ENCODE measurements at places on chromosomes 5 and 9.

DNA sequence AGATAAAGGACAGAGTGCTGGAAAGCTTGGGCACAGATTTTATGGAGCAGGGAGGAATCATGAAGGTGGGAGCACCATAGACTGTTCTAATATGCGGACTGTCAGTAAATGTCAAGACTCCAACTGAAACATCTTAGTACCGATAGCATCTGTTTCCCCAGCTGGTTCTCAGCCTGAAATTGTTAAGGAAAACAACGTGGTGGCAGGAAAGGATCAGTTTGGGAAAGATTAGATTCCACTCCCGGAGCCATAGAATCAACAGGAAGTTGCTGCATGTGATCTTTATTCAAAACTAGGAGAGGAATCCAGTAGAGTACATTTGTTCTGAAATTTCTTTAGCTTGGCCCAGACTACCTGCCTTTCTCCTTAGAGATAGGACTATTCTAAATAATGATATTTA, 559.1 kb downstream of the CSNK1G3 start:
- no peak for DNase-seq

DNA sequence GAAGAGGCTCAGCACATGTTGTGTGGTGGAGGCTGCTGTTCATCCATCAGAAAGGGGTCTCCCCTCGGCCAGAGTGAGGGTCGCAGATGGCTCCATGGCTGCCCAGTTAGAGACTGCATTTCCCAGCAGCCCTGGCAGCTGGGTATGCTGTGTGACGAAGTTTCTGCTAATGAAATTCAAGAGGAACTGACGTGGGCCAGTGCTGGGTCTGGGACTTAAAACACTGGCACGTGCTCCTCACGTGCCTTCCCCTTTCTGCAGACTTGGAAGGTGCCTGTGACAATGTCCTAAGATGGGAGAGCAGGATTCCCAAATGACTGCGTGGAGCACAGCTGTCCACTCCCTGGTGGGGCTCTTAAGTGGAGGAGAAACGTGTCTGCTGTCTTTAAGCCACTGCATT, 114.5 kb upstream of the RAPGEF1 start:
- DNase-seq: no peak

DNA sequence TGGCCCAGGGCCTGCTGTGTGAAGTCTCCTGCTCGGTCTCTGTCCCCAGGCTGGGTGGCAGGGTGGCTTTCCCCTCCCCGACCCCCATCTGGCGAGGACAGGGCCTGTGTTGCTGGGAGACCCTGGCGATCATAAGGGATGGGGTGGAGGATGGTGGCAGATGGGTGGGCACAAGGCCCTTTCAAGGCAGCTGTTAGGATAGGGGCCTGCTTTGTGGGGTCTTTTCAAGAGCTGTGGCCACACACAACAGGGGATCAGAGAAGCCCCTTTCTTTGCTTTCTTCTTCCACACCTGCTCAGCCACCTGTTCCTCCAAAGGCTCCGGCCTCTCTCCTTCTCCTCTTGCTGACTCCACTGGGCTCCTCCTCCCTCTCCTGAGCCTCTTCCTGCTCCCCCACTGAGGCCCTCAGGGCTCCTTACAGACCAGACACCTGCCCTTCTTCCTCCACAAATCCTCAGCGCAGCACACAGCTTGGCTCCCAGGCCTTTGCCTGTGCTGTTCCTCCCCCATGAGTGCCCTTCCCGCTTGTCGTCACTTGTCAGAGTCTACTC, 15.0 kb upstream of the NEURL1B start:
- DNase-seq: no peak

DNA sequence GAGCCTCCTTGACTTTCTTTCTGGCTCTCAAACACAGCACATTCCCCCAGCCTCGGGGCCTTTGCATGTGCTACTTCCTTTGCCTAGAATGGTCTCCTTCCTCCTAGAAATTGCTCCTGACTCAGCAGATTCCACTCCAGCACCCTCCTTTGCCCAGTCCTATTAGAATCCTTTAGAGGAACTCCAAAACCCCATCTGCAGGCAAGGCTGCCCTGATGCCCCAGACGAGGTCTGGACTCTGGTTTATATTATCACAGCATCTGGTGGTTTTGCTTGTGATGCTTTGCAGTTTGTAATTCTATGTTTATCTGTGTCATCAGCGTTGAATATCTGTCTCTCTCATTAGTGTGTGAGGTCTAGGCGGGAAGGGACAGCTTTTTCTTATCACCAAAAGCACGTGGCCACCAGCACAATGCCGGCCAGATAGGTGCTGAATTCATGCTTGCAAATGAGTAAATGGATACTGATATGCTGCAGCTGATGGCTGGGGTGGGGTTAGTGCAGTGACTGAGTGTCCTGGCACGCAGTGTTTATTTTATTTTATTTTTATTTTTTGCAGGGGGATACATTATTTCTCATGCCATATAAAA, 30.0 kb upstream of the ANKH start:
- no peak for DNase-seq

DNA sequence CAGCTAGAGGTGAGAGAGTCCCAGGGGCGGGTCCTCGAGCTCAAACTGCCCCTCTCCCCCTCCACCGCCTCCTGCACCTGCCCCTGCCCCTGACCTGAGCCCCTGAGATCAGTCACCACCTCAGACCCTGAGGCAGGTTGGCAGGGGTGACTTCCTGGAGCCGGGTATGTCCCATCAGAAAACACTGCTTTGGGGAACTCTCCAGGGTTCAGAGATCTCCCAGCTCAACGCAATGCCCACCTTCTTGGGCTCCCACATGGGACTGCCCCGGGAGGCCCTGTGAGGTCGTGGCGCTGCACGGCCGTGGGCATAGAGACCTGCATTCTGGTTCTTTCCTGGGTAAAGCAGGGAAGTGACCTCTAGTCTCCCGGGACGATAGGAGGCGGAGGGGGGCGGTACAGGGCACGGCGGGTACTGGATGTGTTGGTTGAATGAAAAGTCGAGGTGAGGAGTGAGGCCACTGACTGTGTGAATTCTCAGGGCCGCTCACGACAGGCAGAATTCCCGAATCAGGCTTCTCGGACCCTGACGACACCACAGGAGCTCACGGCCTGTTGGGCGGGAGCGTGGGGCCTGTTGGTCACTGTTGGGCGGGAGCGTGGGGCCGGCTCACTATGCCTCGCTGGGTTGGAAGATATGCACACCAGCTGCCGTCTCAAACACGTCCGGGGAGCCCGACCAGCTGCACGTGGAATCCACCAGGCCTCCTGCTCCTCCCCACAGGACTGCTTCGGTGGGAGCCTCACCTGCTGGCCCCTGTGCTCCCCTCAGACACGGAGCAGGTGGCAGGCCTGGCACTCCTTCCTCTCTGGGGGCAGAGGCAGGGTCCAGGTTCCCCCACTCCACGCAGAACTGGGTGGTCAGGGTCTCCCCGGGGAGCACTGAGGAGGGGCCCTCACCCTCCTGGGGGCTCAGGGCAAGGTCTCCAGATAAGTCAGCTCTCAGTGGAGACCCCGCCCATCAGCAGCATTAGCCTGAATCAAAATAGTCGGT, 178.0 kb upstream of the PPP1R26 start:
- no peak for DNase-seq

GRCh38 chr5:177176175-177176711, 42.7 kb downstream of the NSD1 start:
- DNase-seq: no peak

DNA sequence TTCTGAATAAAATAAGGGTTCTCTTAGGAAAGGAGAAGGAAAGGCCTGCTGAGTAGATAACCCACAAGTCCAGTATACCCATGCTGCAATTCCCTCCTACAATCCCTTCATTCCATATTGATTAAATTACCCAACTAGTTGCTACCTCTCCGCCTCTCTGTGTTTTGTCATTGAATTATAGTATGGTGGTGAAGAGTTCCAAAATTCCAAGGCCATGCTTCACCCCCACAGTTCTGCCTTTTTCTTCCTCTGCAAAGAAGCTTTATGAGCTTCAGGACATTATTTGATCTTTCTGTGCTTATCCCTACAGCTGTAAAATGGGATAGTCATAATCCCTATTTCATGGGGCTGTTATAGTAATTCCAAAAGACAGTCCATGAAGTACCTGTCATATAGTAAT, 215.6 kb downstream of the ACTL7B start:
- no peak for DNase-seq

- DNase-seq: no peak
These were observed 297.1 kb downstream of the KCTD16 start for GRCh38 chr5:144467792-144468191.

GRCh38 chr5:44318883-44319282, 70.3 kb downstream of the FGF10 start:
- no peak for DNase-seq

- no peak for DNase-seq
These were observed 522 bp downstream of the CDK20 start for GRCh38 chr9:87973730-87974292.

DNA sequence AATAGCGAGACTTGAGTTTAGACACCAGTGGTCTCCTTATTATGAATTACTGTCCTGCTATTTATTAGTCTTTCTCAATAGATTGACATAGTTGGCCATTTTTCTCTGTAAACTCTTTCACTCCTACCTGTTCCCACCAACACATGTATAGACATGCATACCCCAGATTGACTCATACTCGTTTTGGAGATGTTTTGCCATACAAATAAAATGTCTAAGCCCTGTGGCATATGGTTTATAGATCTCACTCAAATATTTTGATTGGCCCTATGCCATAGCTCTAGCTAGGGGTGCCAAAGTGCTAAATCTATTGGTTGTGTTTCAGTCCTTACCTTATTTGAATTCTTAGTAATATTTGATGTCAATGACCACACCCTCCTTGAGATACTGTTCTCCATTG, 42.3 kb downstream of the CAMK4 start:
- DNase-seq: no peak

DNA sequence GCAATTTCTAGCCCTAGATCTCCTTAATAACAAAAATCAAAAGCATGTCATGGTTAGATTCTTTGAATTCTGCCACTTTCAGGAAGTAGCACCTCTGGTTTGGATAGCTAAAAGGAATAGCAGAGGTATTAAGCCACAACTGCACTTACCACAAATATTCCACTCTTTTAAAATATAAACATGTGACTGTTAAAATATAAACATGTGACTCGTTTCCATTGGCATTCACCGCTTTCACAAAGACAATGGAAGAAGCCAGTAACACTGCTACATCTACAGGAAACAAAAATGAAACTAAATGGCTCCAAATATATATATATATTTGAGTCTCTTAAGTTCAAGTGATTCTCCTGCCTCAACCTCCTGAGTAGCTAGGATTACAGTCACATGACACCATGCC, 222.9 kb downstream of the ARL15 start:
- no peak for DNase-seq

DNA sequence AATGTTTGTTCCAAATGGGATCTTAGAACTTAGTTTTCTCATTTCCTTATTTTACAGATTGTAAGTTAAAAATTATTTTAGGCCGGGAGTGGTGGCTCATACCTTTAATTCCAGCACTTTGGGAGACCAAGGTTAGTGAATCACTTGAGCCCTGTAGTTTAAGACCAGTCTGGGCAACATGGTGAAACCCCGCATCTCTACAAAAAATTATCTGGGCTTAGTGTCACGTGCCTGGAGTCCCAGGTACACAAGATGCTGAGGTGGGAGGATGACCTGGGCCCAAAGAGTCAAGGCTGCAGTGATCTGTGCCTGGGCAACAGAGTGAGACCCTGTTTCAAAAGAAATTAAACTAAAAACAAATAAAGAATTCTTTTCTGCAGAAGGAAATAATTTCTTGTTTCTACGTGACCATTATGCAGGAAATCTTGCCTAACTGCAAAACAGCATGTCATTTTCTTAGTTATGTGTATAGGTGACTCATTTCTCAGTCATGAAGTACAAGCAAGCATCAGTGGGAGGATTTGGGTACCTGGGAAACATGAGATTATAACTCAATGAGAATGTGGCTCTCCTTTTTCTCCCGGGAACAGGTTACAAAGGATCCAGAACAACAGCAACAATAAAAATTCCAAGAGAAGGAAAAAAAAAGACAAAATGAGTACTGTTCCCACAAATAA, 375.1 kb upstream of the ST8SIA4 start:
- no peak for DNase-seq

- DNase-seq: no peak
These were observed 87.6 kb upstream of the CTSL start for GRCh38 chr9:87638292-87638691.

GRCh38 chr9:15942831-15943424, 390.1 kb downstream of the CCDC171 start:
- no peak for DNase-seq

DNA sequence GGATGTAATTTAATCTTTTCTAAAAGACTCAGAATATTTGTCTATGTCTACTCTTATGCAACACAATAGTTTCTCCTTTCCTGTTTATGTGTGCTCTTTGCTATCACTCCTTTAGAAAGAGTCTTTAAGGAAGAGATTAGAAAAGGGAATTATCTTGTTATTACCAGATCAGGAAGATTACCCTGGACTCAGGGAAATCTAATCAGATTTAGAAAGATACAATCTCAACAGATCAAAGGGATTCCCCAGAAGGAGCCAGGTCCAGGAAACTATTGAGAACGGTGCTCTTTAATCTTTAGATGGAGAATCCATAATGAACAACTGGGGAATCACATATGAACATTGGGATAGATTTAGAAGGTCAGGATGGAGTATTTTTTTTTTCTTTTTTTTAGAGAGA, 32.4 kb upstream of the ZFR start:
- DNase-seq: no peak

GRCh38 chr5:76134646-76135045, 51.5 kb downstream of the SV2C start:
- no peak for DNase-seq

DNA sequence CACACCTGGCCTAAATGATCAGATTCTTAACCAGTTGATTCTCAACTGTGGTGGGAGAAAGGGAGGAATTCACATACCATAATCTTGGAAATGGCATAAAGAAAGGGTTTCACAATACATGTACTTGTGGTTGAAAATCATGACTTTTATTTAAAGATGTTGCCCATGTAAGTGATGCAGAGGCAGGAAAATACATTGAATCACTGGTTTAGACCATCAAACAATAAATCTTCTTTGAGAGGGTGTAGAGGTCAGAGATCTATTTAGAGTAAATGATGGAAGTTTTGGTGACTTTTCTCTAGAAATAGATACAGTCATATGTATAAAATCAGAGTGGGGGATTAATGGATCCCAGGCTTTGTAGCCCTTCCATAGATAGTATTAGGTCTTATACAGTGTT, 15.4 kb downstream of the NDUFS4 start:
- DNase-seq: no peak

GRCh38 chr5:164115420-164115819, 610.0 kb downstream of the MAT2B start:
- no peak for DNase-seq

GRCh38 chr9:37324261-37324683, 98.2 kb upstream of the GRHPR start:
- DNase-seq: no peak

GRCh38 chr9:90926936-90927335, 125.3 kb downstream of the SYK start:
- no peak for DNase-seq

- peak; percentile 65 for DNase-seq
These were observed 3.3 kb upstream of the TMEM141 start for GRCh38 chr9:136787690-136788400.

DNA sequence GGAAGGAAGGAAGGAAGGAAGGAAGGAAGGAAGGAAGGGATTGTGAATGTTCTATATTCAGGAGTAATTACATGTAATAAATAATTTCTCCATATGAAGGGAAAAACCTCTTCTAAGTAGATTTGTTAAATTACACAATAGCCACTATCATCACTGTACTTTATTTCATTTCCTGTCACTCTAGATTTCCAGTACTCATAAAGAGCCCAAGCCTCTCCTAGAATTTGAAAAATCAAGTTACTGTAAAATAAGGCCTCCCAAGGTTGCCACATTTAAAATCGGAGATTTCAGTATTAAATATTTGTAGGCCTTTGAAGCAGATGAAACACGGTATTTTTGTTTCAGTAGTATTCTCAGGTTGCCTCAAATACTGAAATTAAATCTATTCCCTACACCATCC, 499.0 kb downstream of the CDH10 start:
- DNase-seq: no peak

Measured in activated T-cell treated with anti-CD3 and anti-CD28 coated beads, Interleukin-2, amount 50 U/mL, for 1 hour (primary cell).